Hindlimb muscle (tissue), 1 donor: ENCODE measurements at places on chromosomes 2 and 18. TPM values are rescaled to one million over a fixed set of nuclear protein-coding genes. Genes with fewer than 3 reads are reported as not detected.

SLC25A12 gene
- polyA plus RNA-seq = 23.6 TPM

GRCh38 chr2:160287476-160287875 is 87.4 kb upstream of the ITGB6 start:
- DNase-seq = no peak

DNA sequence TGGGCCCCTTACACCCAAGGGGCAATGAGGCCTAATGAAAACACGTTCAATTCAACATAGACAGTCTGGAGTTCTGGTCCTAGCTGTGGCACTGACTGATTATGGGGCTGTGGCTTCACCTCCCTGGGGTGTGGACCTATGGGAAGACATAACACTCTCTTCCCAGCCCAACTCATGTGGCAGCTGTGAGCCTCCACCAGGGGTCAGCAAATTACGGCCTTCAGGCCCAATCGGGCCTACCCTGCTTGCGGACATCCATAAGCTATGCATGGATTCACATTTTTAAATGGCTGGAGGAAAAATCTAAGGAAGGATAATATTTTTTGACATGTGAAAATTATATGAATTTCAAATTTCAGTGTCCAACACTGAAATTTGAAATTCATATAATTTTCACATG is 101.3 kb downstream of the LOXHD1 start:
- DNase-seq = no peak

- DNase-seq = no peak
Measured at GRCh38 chr2:65081232-65081685, 25.0 kb downstream of the CEP68 start.

DNA sequence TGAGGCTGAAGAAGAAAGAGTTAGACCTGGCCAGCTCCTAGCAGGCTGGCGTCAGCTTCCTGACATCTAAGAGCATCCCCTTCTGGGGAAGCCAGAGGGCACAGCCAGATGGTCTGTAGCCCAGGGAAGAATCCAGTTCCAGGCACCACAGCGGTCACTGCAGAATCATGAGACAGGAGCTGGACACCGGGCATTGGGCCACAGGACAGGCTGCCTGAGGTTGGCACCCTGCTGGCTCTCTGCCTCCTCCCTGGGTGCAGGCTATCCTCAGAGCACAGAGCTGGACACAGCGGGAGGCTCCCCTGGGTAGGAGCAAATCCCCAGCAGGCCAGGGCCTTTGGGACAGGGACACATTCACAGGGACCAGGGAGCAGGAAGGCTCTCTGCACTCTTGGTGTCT is 19.8 kb upstream of the ATOH8 start:
- no peak for DNase-seq
